Activated CD4-positive, CD25-positive, alpha-beta regulatory T cell treated with anti-CD3 and anti-CD28 coated beads, Interleukin-2, amount 50 U/mL, for 16 hours (primary cell): ENCODE measurements at places on chromosomes 12 and 14.

DNA sequence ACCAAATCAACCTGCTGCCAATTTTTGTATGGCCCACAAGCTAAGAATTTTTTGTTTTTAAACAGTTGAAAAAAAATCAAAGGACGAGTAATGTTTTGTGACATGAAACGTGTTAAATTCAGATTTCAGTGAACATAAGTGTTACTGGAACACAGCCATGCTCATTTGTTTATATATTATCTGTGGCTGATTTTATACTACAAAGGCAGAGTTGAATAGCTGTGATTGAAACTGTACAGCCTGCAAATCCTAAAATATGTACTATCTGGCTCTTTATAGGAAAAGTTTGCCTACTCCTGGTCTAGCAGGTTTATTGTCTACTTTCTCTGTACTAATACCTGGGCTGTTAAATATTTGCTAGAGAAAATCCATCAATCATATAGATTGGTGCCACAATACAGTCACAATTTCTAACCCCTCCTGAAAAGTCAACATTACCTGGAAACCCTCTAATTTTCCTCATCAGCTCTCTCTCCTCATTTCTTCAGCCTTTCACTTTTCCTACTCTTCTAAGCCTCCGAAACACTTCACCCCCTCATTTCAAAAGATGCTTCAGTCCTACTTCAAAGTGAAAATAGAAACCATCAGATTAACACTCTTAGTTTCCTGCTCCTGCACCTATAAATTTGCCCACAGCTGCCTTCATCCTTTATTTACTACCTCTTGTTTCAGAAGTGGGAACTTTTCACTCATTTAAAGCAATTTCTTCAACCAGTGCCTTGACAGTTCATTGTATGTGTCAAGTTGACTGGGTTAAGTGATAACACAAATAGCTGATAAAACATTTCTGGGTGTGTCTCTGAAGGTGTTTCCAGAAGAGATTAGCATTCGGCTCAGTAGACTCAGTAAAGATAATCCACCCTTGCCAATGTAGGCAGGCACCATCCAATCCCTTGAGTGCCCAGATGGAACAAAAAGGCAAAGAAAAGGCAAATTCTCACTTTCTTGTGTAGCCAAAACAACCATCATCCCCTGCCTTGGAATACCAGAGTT, 18.0 kb upstream of the C2CD5 start:
- DNase-seq = no peak

DNA sequence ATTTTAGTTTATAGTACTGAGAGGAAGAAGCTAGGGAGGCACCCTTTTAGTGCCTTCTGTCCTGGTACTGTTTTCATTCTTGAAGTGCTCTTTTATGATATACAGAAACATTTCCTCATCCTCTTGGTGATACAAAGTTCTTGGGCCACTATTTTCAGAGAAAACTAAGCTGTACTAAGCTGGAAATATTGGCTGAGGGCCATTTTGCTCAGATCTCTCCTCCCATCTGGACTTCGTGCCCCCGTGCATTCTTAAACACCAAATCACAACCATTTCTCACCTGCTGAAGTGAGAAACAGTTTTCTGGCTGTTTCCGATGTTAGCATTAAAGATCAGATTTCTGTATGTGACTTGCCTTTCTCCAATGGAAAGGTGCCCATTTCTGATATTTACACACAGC, 158.9 kb downstream of the FBXL14 start:
- DNase-seq = no peak

DNA sequence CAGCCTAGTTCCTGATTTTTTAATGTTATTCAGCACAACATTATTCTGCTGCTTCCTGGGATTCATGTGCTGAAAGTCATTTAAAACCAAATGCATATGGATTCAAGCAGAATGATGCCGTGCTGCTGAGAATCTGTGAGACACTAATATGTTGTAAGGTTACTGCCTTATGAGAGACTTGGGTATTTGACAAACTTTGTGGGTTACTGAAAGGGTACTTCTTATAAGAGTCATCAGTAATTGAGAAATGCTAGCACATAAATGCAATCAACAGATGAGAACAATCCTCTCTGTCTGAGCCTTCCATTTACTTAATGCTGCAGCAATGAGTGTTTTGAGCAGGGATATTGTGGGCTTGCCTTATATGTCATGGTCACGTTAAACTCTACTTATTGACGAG, 175.7 kb downstream of the NPAS3 start:
- DNase-seq = no peak

GRCh38 chr14:30808576-30808975, 65.8 kb upstream of the COCH start:
- DNase-seq = no peak

DNA sequence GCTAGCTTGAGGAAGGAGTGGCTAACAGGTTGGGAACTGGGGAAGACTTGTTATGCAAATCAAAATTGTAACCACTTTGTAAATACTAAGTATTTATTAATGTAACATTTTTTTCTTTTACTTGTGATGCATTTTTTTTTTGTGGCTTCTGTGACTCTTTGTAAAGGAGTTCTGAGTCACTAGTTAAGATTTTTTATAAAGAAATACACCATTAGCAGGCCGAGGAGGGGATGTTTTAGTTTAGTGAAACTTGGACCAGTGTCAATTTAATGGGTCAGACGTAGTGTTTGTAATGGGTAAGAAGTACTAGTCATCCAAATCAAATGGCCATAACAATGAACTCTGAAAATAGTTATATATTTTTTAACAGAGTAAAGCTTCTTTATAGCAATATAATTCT, 43.1 kb downstream of the AKAP6 start:
- DNase-seq = no peak

DNA sequence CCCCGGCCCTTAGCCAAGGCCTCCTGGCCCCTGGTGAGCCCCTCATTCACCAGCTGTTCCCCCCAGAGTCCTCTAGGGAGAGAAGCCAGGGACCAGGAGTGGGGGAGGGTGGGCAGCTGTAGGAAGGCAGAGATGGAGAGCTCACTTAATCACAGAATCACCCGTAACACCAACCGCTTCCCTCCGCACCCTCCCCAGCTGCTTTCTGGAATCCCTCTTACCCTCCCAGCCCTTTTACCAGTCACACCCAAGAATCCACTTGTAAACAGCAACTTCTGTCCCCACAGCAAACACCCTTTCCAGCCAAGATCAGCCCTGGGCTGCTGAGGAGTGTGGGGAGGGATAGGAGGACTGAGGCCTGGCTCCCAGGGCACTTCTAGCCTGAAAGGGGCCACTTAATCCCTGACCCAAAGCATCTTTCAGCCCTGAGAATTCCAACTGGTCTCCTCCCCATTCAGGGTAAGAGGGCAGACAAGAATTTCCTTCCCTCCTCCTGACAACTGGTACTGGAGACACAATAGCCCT, 18.8 kb downstream of the NCKAP5L start:
- no peak for DNase-seq

- DNase-seq = no peak
Observed at GRCh38 chr14:50060871-50061663, 55.3 kb downstream of the VCPKMT start.

DNA sequence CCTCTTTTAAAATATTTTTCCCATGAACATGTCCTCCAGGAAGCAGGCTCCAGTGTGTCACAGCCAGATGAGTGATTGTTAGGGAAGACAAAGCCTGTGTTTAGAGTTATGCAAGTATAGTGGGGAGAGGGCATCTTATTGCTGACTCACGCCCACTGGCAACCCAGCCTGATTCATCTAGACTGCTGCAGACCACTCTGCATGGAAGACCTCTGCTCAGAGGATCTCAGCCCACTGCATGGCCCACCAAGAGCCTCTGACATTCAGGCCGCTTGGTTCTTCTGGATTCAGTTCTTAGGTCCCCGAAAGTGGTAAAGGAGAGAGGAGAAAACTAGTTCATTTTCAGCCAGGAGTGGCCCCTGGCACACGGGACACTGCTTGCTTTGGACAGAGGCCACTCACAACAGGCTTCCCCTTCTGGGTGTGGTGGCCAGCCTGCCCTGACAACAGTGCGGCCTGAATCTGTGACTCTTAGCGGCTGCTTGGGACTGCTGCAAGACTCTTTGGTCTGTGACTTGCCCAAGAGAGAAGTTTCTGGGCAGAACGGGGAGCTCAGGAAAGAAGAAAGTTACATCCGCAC, 266.3 kb downstream of the ZFP36L1 start:
- no peak for DNase-seq

DNA sequence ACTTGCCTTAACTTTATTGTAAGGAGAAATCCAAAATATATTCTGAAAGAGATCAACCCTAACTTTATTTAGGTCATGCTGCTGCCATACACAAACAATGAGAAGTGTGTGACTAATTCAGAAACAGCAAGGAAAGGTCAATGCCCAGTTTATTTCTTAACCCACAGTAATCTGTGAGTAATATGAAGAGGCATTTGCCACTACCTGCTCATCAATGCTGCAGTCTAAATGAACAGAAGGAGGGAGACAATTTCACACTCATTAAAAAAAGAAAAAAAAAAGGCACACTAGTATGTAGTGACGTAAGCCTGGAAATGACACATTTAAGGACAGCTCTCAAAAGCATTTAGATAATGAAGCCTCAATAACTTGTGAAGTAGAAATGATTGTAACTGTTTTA, 90.5 kb upstream of the FOXN3 start:
- no peak for DNase-seq

- DNase-seq = no peak
Observed at GRCh38 chr12:85448548-85449139, 168.6 kb downstream of the ALX1 start.

DNA sequence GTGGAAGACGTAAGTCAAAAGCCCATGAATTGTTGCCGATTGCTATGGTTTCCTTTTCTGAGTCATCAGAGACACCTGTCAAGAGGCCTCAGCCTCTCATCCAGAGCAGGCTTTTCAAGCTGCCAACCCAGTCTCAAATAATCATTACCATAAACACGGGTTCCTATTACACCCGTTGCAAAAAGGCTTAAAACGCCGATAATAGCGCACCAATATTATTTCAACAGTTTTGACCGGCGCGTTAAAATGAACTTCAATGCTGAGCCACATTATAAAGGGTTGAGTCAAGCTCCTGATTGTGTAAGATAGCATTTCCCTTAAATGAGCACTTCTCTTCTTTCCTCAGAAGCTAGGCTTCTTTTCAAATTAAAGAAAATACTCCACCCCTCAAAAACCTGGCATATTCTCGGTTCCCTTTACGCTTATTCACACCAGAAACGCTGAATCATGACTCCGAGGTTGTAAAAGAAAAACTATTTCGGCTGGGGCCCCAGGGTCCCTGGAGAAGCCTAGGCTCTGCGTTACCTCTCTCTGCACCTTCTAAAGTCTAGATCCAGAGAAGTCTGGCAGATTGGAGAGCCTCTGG, 1.4 kb downstream of the TMTC1 start:
- no peak for DNase-seq

GRCh38 chr12:25497021-25497420, 56.1 kb downstream of the LMNTD1 start:
- DNase-seq = no peak

DNA sequence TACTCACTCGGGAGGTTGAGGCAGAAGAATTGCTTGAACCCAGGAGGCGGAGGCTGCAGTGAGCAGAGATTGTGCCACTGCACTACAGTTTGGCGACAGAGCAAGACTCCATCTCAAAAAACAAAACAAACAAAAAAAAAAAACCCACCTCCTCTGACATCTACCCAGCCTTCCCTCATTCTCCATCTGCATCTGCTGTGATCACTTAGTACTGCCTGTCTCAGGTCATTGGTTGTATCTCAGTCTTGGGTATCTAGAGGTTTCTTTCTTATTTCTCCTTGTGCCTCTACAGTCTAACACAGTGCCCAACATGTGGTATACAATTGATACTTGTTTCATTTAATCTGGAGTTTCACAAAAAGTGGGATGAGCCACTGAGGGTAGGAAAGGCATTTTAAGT, 5.3 kb downstream of the LTBP2 start:
- no peak for DNase-seq

GRCh38 chr12:93832131-93832530, 155.0 kb downstream of the CRADD start:
- DNase-seq = no peak

GRCh38 chr12:21551841-21552465, 25.9 kb downstream of the SPX start:
- no peak for DNase-seq

- DNase-seq = no peak
Observed at GRCh38 chr12:130992448-130992847, 38.7 kb downstream of the ADGRD1 start.

- no peak for DNase-seq
Observed at GRCh38 chr14:28744126-28744525, 22.5 kb upstream of the FOXG1 start.

DNA sequence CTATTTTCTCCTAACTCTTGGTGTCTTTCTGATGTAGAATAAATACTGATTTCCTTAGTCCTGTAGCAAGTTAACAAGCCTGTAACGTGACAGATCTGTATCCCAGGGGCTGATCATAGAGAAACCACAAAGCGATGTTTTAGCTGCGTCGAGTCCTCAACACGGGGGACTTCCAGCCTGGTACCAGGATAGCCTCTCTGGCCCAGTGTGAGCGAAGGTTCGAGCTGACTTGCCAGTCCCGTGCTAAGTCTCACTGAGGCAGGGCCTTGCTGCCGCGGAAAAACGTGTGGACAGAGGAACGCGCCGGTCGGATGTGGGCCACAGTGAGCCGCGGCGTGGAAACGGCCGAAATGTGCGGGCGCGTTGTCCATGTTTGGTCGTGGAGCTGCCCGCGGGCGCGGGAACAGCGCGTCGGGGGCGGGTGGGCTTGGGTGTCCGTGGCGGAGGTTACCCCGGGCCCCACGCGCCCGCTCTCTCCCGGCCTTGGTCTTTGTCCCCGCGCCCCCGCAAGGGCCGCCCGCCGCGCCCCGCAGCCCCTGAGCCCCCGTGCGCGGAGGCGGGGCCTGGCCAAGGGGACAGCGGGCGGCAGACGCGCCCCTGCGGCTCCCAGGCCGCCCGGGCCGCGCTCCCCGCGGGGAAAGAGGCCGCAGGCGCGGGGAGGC, 531 bp upstream of the EML1 start:
- no peak for DNase-seq

DNA sequence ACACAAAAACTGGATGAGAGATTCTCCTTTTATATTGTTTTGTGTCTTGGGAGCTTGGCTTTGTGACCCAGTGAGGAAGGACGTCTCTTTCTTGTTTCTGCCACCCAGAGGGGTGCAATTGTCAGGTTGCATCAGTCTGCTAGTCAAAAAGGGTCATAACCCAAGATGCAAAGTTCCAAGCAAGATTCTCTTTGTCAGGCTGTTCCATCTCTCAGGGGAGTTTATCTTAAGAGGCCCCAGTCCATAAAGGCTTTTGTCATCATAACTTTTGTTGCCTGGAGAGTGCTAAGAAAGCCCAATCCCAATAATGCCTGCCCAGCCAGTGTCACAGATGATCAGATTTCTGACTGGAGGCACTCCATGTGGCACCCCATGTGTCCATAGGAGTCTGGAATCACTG, 444.9 kb downstream of the TRHDE start:
- no peak for DNase-seq
